ENCODE measurements at places on chromosomes 3 and 15.

- DNase-seq, result no peak
Observed at GRCh38 chr3:53795176-53795575, 51.0 kb downstream of the CHDH start.

GRCh38 chr3:45021524-45022297 lies 4.4 kb upstream of the CLEC3B start:
- no peak for DNase-seq

DNA sequence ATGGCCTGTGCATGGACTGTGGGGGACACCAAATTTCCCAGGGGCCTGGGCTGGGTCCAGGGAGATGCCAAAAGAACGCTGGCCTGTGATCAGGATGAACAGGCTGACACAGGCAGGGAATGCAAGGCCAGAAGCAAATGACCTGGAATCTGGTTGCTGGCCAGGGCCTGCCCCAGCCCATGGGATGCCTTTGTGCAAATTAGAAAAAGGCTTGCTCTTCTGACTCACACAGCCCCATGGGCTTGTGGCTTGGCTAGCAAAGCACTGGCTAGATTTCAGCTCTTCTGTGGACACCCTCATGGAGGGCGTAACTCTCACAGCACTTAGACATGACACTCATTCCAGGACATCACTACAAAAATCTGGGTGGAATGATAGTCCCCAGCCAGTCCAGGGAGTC lies 356.0 kb downstream of the SHQ1 start:
- DNase-seq, result peak; percentile 94

DNA sequence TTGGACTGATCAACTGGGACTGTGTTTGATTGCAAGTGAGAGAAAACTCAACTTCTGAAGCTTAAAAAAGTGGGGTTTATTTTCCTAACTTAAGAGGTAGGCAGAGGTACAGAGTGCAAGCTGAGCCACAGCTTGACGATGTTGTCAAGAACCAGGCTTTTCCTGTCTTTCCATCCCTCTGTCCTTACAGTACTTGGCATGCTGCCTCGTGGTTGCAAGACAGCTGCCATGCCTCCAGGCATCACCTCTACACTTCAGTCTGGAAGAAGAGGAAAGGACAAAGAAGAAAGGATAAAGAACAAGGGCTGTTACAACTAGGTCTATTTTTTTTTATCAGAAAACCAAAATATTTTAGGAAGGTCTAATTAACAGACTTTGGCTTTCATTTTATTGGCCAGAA lies 51.8 kb upstream of the GALNT15 start:
- DNase-seq, result no peak

- DNase-seq, result peak; percentile 55
Observed at GRCh38 chr3:50299929-50300680, 900 bp upstream of the HYAL3 start.

DNA sequence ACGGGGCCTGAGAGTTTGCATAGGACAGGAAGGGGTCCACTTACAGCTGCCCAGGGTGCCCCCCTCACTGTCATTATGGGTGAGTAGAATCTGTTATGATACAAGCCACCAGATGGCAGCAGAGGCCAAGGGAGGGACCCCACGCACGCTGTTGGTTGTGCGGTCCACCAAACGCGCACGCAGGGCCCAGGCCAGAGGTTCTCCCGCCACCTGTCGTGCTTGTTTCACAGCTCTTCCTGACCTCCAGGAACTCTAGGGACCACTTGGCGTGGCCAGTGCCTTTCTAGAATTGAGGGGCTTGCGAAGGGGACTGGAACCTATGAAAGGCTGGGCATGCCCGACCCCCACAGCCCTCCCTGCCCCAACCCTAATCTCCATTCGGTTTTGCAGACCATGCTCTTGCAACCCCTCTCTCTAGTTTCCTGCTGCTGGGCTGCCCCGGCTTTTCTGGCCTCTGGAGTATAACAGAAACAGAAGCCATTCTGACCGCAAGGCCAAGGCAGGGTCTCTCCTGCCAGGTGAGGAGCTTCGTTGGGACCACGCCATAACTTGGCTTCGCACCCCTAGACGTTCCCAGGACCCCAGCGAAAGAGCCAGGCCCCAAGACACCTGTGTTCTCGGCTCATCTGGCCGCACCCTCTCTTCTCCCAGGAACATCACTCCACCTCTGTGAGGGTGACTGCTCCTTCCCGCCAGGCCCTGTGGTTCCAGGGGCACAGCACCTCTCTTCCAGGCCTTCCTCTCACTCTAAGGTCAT lies 46.0 kb downstream of the ALDH1L1 start:
- peak; percentile 27 for DNase-seq

GRCh38 chr3:143239031-143239430 lies 119.5 kb downstream of the CHST2 start:
- peak; percentile 20 for DNase-seq

- DNase-seq, result peak; percentile 80
Observed at GRCh38 chr15:98896002-98896721, 111.4 kb downstream of the PGPEP1L start.
